Right cardiac atrium (tissue), 5 donors: ENCODE measurements at places on chromosomes 12 and 14. TPM values are rescaled to one million over a fixed set of nuclear protein-coding genes. Genes with fewer than 3 reads are reported as not detected.

The CLEC2A gene
- total RNA-seq: not detected

DNA sequence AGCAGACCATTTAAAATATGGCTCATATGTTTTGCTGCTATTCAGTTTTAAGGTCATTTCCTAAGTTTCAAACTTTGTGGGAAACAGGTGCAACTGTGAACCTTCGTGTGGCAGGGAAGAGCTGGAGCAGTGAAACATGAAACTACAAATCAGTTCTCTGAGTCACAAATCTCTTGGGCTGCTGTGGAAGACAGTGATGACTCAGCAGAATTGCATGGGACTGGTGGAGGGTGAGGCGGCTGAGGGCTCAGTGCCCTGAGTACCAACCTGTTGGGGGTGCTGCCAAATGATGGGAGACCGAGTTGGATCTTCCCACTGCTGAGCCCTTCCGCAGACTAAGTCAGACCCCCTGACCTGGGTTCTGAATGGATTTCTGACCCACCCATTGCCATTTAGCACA, 8.4 kb upstream of the CALM1 start:
- DNase-seq: no peak

The MMP19 gene
- 4.2 TPM for total RNA-seq

DNA sequence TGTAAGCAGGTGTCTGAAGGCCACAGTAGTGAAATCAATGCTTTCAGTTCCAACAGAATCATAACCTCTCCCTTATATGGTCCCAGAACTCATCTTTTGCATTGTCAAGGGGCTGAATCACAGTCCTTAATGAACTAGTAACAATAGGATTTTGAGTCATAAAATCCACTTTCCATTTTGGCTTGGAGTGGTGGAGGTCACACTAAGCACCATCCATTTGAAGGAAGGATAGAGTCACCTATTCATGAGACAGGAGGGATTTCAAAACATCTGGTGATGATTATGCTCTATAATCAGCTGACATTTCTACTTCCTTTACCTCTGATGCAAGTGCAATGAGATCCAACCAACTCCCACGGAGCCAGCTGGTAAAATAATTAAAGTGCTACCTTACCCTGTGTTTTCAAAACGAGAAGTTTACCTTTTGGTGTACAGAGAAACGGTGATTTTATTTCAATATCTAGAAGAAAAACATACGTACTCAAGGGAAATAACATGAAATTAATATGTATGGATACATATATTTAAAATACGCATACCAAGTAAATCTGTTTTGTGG, 59.1 kb downstream of the TMEM132D start:
- no peak for DNase-seq

The RGS6 gene
- 24.5 TPM for total RNA-seq

DNA sequence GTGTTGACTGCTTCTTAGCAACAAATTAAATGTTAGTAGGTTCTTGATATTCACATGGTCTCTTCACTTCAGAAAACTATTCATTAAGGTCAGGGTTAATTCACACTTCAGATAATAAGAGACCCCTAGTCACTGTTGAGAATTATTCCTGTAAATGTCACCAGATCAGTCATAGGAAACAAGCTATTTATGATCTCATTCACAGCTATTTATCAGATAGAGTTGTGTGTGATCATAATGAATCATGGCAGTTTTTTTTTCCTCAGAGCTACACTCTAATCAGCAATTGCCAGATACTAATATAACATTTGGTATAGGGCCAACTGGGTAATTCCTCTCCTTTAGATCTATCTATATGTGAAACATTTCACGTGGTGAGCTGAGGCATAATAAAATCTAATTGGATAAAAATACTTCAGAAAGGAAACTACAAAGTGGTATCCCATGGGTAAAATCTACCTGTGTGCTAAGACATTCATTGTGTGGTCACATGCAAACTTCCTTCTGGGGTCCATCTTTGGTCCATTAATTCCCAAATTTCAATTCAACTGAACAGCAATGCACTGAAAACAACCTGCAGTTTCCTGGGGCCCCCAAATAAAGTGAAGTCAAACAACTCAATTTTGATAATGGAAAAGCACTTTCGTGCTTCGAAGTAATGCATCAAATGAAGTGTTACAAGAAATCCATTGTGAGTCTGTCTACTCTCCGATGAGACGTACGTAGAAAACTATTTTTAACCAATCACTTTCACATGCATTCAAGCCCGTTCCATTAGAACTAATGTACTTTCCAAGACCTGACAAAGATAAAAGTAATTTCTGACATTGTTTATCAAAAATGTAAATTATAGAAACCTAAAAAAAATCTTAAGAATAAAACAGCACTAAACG, 197.0 kb downstream of the ACSS3 start:
- DNase-seq: no peak

The KRT3 gene
- total RNA-seq: not detected

The DEPDC4 gene
- 0.54 TPM for total RNA-seq

DNA sequence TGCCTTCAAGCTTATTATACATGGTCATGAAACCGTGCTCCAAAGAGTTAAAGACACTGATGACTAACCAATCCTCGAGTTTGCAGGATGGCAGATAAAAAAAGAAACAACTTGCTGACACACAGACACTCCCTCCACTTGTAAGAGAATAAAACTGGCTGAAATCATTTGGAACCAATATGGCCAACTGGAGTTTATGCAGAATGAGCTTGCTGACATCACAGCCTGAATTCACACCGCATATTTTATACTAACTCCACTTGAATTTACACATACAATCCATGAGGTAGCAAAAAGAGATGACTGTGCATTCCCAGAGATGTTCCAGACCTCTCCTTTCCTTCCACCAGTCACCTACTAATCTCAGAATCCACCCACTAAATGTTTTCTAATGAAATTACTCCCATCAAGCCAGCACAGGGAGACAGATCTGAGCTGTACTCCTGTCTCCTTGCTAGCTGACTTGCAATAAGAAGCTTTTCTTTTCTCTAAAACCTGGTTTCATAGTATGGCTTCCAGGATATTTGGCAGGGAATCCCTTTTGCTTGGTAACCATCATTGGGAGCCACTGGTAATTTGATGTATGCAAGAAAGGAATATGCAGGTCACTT, 15.8 kb upstream of the PTPRR start:
- DNase-seq: no peak

DNA sequence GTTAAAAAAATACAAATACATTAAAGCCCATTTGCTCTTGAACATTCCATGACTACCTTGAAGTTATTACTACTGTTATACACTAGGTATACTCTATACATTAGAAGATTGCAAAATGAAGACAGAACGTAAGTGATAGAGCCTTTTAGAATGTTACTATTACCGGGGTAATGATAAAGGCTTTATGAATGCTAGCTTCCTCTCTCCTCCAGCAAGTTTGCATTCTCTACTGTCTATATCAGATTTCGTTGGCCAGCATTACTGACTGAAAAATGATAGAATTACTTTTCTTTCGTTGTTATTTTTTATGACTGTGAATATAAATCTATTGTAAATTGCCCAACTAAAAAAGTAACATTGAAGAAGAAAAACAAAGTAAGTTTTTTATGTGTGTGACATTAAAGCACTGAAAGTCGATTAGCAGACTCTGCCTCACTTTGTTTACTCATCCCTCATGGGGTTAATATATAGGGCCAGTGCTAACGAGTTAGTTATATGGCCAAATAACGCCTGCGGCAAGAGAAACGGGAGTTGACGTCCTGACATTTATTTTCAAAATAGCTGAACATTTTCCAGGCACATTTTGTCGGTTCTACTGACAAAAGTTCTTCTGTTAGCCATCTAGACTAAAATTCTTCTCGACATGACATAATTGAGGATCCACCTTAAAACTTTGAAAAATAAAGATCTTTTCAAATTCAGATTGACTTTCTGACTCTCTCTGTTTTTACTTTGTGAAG, 163.8 kb upstream of the KITLG start:
- no peak for DNase-seq
